ENCODE measurements at places on chromosomes 2 and 18. TPM values are rescaled to one million over a fixed set of nuclear protein-coding genes. Genes with fewer than 3 reads are reported as not detected.
A peak's percentile ranks its signal among the peaks of the same experiment; 100 is the strongest.

GRCh38 chr2:69381337-69381737 lies 5.7 kb downstream of the GFPT1 start:
- no peak for DNase-seq

DNA sequence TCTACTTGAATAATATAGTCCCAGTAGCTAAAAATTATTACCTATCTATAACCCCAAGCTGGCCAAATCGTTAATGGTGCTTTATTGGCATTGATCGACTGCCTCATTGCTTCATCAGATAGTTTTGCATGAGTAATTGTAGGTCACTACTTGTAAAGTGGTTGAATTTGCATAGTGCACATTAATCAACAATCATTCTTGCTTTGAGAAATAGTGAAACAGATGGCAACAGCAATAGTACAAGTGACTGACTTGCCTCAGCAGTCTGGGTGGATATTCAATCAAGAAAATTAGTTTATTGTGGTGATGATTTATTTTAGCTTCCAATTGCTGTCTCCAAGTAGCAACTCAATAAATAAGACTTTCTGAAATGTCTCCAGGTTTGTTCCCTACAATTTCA lies 117.8 kb upstream of the NRXN1 start:
- DNase-seq: no peak

GRCh38 chr18:77106331-77106730 lies 26.3 kb downstream of the MBP start:
- DNase-seq: peak; percentile 77

DNA sequence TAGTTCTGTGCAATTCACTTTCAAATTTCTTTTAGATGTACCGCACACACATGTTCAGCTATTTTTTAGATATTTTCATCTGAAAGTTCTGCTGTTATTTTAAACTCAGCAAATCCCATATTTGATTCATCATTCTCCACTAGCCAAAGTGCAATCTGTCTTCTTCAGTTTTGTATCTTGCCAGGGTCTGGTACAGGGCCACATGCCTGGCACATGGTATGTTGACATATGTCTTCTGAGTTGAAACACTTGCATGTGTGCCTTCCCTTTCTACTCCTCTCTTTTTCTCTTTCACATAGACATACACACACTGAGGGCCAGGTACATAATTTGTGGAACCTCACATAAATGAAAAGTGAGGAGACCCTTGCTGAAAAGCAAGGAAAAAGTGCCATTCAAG lies 25.7 kb upstream of the SESTD1 start:
- DNase-seq: no peak

- no peak for DNase-seq
These were observed 401.1 kb downstream of the BCL11A start for GRCh38 chr2:60152226-60152833.

GRCh38 chr2:149399934-149400615 lies 69.7 kb downstream of the LYPD6 start:
- no peak for DNase-seq

- no peak for DNase-seq
These were observed 160.5 kb downstream of the GALNT13 start for GRCh38 chr2:154032220-154032619.

- no peak for DNase-seq
These were observed 40.3 kb upstream of the ZEB2 start for GRCh38 chr2:144560251-144560650.

DNA sequence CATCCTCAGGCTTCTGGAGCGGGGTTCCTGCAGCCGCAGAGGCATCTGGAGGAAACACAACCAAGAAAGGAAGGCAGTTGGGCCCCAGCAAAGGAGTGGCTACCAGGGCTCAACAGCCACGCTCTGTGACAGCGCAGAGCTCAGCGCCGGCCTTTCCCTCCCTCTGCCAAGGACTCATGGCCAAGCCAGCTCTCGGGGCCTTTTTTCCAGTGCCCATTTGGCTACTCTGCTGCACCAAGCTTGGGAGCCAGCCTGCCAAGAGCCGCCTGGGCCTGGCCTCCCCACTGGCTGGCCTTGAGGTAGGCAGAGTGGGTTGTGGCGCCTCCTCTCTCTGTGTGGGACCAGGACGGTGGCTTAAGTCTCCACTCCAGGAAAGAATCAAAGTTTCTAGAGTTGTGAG lies 7.2 kb upstream of the CCDC74A start:
- peak; percentile 59 for DNase-seq

GRCh38 chr18:45339810-45340550 lies 275.3 kb upstream of the SLC14A2 start:
- no peak for DNase-seq

GRCh38 chr2:105795575-105795934 lies 50.8 kb downstream of the NCK2 start:
- no peak for DNase-seq

DNA sequence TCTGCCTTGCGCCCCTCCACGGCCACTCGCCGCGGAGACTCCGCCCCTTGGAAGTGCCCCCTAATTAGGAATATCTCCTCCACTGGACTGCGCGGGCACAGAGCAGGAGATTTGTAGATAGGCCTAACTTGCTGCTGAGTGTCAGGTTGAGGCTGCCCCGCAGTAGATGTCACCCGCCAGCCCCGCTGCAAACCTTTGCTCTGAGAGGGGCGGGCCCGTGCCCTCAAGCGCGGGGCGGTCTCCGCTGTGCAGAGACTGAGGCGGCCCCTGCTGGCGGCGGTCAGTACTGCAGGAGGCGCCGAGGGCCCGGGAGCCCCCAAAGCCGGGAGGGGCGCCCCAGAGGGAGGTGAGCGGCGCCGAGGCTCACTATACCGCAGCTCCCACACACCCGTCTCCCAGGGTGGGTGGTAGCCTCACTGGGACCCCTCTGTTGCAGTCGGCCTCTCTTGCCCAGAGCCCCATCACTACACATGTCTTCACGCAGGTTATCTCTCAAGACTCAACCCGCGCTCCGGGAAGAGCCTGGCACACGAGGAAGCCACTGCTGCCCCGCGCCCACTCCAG lies 2.9 kb upstream of the NEURL3 start:
- DNase-seq: peak; percentile 92

- no peak for DNase-seq
These were observed 260.5 kb downstream of the DYSF start for GRCh38 chr2:71713581-71714580.

DNA sequence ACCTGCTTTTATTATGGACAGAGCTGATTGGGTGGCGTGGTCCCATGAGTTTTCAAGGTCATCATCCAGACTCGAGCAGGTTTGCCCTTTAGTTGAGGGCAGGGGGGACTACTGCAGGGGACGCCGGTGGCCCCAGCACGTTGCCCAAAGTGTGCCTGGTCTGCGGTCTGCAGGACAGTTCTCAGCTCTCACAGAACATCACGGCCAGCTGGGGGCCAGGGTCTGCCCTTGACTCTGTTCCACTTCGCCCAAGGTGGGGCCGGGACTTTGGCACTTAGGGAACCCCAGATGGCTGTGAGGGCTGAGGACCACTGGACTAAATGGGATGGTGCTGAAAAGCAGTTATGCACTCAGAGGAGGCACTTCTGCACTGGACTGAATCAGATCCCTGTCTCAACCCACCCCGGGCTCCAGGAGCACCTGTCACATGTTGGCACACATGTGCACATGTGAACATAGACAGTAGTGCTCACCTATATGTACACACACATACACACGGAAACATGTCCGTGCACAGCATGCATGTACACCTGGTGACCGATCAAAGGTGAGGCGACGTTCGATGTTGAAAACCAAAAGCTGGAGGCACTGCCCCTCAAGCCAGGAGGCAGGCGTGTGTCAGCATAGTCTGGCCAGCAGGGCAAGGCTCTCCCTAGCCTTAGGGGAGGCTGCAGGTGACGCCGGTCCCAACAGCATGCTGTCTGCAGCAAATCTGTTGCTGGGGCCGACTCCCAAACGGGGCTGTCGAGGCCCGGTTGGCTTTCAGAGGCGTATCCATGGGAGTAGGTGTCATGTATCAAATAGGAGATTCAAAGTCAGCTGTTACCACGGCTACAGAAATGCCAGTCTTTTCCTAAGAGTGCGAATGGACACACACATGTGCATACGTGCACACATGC lies 10.2 kb downstream of the ANO7 start:
- DNase-seq: no peak

- DNase-seq: no peak
These were observed 14.7 kb downstream of the RALB start for GRCh38 chr2:120267348-120267747.

GRCh38 chr2:225041207-225041850 lies 939 bp downstream of the DOCK10 start:
- DNase-seq: peak; percentile 55

GRCh38 chr2:58720770-58721697 lies 479.9 kb upstream of the FANCL start:
- DNase-seq: no peak

GRCh38 chr2:161112908-161113307 lies 47.3 kb upstream of the TANK start:
- DNase-seq: no peak

DNA sequence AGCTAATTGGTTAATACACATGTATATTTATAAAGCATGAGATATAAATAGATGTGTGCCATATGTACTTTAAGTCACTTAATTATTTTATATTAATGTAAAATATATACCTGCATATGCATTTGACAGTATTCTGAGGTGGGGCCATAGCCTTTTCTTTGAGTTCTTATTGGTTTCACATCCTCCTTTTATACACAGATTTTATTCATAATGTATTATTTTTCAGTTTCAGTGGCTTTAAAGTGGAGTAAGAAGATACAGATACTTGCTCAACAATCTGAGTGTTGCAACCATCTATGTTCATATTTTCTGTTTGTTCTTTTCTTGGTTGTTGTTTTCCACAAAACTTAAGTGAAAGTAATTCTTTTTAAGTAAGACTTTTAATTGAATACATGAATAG lies 436.5 kb downstream of the RND3 start:
- DNase-seq: no peak

DNA sequence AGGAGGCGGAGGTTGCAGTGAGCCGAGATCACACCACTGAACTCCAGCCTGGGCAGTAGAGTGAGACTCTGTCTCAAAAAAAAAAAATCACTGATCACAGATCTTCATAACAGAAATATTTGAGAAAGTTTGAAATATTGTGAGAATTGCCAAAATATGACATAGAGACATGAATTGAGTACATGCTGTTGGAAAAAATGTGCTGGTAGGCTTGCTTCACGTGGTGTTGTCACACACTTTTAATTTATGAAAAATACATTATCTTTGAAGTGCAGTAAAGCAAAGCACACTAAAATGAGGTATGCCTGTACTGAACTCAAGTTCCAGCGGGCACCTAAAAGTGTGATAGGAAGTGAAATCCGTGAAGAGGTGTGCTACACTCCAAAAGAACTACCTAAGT lies 152.6 kb downstream of the TMEFF2 start:
- no peak for DNase-seq

- DNase-seq: no peak
These were observed 50.4 kb upstream of the ZNF532 start for GRCh38 chr18:58814317-58814716.

DNA sequence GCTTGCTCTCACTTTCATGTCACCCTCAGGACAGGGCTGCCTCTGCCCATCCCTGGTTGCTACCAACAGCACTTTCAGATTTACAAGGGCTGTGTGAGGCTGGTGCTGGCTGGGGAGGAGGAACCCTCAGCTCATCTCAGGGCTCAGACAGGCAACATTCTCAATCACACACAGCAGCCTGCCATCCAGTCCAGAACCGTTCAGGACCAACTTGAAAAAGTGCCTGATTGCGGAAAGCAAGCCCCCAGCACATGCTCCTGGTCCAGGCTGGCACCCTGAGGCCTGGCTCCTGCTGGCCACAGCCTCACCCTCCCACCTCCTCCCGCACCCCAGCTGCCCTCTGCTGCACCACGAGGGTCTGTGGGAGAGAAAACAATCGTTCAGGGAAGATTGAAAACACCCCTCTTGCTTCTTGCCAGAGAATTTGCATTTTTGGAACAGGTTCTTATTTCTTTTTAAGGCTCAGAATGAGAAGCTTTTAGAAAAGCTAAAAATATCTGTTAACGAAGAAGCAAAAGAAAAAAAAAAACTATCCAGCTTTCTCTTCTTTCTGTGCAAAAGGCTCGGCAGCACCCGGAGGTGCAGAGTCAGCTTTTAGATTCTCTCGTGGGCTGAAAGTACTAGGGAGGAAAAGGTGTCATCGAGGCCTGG lies 403.8 kb upstream of the ID2 start:
- no peak for DNase-seq

DNA sequence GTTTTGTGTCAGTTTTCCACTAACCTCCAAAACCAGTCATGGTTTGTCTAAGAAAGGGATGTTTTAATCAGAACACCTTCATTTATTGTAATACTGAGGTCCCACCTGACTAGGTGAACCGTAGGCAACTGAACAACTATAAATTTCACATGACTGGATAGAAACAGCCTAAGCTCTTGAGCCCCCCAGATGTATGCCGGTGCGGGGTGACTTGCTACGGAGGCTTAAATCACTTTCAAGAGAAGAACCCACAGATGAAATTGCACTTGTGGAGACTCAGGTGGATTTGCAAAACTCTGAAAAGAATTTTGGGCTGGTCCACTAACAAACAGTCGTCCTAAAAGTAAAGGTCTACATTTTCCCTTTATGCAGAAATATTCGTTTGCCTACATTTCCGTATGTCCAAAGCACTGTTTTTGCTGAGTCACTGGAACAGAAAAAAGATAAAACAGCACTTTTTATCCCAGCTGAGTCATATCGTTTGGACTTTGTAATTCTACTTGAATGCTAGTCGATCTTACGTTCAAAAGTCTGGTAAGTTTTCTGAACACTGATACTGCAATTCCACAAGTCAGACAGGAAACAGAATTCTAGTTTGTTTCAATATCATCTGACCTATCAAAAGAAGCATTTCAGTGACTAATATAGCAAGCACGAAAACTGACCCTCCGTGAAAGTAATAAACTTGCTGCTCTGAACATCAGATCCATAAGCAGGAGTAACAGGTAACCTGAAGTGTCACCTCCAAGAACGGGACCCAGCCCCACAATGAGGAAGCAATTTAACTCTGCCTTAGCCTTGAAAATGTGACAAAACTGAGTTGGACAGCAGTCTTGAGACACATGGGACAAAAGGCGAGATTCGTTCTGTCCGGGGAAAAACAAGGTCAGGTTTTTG lies 18.1 kb downstream of the ZNF516 start:
- DNase-seq: no peak

DNA sequence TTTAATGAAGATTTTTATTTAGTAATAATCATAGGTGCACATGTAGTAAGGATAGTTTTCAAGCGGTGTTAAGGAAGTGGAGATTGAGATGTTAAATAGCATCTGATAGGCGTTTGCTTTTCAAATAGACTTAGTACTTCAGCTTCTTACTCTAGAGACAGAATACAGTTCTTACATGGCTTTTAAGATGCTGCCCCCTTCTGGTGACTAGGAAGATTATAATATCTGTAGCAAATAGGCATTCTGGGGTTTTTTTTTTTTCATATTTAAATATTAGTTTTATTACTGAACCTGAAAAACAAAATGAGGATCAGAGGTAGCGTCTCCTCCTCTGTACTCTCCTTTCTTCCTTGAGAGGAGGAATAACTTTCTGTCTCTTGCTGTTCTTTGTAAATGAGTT lies 100.2 kb downstream of the AGAP1 start:
- DNase-seq: no peak

GRCh38 chr2:18703555-18703954 lies 114.2 kb upstream of the NT5C1B start:
- no peak for DNase-seq

PTPRN gene
- total RNA-seq: not detected

MTHFD2 gene
- total RNA-seq: 24.2 TPM

PTH2R gene
- not detected for total RNA-seq

MCEE gene
- 42.2 TPM for total RNA-seq

SERPINE2 gene
- 6.1 TPM for total RNA-seq

SERPINB13 gene
- not detected for total RNA-seq

KLHL30 gene
- 20.6 TPM for total RNA-seq

PSTPIP2 gene
- total RNA-seq: 2.0 TPM

UPP2 gene
- not detected for total RNA-seq

SLC23A3 gene
- total RNA-seq: 0.87 TPM

Data from Right ventricle myocardium inferior (tissue), 1 donor.